ENCODE measurements at places on chromosomes 16 and 17.

DNA sequence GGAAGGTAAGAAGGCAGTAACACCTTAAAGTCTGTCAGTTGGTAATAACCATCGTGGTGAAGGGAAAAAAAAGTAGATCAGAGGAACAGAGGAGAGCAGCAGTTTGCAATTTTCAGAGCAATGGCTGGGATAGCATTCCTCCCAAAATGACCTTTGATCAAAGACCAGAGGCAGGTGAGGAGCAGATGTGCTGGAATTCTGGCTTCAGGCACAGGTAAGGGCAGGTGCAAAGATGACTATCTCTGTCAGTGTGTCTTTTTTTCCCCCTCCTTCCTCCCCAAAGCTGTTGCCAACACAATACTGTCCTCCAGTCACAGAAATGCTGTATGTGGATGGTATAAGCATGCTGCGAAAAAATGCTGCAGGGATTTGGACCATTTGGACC lies 166.7 kb downstream of the XYLT1 start:
- no peak for DNase-seq

GRCh38 chr17:19321481-19322128 lies 40.9 kb downstream of the B9D1 start:
- no peak for DNase-seq

- no peak for DNase-seq
Measured at GRCh38 chr16:29927070-29927905, 1.3 kb upstream of the KCTD13 start.

GRCh38 chr17:4436846-4437245 lies 3.1 kb downstream of the SPNS3 start:
- DNase-seq, result no peak

GRCh38 chr16:12625068-12625467 lies 178.6 kb downstream of the CPPED1 start:
- no peak for DNase-seq

- no peak for DNase-seq
Measured at GRCh38 chr17:9529033-9529700, 46.5 kb downstream of the STX8 start.

DNA sequence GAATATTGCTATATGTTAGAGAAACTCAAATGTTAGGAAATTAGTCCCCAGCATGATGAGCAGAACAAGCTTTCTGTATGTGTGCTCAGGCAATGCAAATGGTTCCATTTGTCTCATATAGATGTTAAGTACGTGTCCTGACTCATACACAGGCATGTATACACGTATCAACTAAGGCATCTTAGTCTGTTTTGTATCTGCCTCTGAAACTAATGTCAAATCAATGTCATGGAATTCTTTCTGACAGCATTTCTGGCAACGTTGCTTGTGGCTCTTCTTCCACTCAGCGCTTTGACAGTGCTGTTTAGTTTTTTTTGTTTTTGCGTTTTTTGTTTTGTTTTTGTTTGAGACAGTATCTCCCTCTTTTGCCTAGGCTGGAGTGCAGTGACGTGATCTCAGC lies 111.9 kb downstream of the CNTNAP4 start:
- DNase-seq, result no peak

- no peak for DNase-seq
Measured at GRCh38 chr16:84209989-84210388, 19.0 kb downstream of the ADAD2 start.

GRCh38 chr16:30904114-30904780 lies 7.8 kb downstream of the CTF1 start:
- peak; percentile 48 for DNase-seq

- DNase-seq, result no peak
Measured at GRCh38 chr16:23114131-23114904, 34.9 kb downstream of the USP31 start.

DNA sequence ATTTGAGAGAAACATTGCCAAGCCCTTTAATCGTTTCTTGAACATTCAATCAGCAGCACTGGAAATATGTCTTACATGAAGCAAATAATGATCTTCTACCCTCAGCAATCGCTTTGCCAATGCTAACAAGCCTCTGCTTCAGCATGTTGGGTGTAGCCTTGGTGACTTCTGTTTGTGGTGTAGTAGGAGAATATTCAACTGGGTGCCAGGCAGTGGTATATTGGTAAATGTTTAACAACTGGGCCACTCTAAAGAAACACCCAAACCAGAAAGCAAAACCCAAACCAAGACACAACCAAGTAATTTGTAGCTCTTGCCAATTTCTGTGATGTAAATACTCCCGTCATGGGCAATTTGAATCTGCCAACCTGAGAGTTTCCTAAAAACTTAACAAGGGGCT lies 9.7 kb downstream of the CDH13 start:
- no peak for DNase-seq

DNA sequence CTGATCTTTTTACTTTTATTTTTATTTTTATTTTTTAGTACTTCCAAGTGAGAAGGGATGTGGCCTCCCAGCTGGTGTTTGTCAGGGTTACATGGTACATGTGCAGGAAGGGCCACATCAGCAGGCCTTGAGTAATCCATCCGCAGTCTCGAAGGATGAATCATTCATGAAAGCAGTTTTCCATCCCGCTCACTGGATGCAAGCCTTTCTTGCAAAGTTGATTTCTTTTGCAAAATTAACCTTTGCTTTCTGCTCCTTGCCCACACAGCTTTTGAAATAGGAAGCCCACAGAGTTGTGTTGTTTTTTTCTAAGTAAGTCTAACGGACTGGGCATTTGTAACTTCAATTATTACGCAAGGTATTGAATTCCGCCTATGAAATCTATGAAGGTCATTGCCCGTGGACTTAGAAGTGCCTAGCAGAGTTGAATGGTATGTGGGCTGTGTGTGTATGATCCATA lies 157.4 kb downstream of the PRKCA start:
- DNase-seq, result no peak

DNA sequence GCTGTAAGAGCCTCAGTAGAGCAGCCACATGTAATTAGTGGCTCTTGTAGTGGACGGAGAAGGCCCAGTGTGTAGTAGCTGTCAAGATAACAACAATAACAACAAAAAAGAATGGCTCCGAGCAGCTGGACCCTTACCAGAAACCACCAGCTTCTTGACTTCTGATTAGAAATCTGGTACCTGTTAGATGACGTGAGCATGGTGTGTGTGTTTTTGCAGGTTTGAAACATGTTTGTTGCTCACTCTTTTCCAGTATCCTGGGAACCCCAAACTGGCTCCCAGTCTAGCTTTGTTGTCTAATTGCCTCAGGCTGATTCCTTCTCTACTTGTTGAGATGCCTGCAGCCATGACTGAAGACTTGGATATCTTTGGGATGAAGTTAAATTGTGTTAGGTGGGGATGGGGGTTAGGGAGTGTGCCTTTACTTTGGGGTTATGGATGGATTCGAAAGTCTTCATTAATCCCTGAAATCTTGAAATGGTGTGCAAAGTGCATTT lies 21.0 kb downstream of the IGF2BP1 start:
- no peak for DNase-seq
